ENCODE measurements at places on chromosomes 3 and 15.

DNA sequence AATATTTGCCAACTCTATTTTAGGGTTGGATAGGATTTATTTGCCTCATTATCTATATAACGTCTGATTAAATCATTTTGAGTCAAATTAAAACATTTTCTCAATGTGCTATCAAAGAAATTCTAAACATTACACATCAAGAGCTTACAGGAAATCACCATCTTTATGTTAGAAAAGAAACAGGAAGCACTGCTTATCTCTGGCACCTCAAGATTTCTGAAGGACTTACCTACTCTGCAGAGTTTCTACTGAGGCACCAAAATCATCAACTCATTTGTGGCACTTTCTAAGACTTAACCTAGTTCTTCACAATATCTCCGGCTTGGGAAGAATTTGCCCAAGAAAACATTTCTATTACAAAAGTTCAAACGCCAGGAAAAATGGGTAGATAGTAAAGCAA lies 181.3 kb upstream of the EOMES start:
- DNase-seq: no peak

DNA sequence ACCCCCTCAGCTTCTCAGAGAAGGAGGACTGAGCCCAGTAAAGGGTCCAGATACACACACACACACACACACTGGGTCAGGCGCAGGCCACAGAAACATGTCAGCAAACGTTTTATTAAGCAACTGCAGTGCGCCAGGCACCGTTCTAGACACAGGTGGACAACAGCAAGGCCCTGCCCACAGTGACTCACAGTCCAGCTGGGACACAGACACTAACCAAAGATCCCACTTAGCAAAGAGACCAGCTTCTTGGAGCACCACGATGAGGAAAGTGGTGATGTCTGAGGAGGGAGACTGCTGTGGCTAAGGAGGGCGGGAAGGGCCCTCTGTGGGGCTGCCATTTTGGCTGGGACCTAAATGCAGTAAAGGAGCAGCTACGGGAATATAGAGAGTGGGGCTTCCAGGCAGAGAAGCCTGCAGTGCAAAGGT lies 2.8 kb upstream of the VILL start:
- no peak for DNase-seq

GRCh38 chr15:75775296-75776064 lies 62.8 kb upstream of the CSPG4 start:
- no peak for DNase-seq

DNA sequence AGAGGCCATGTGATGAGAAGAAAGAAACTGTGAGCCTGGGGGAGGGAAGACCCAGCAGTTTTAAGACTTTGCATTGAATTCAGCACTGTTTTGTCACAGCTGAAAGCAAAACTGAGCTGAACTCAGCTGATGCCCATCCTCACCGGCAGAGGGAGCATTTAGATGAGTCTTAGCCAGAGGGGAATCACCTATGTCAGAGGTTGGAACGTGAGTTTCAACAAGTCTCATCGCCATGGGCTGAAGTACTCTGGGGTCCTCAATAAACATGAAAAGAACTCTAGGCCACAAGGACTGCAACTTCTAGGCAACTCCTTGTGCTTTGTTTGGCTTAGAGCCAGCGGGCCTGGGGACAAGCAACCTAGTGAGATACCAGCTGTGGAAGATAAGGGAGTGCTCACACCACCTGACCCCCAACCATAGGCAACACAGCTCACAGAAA lies 324.5 kb downstream of the TBL1XR1 start:
- no peak for DNase-seq

DNA sequence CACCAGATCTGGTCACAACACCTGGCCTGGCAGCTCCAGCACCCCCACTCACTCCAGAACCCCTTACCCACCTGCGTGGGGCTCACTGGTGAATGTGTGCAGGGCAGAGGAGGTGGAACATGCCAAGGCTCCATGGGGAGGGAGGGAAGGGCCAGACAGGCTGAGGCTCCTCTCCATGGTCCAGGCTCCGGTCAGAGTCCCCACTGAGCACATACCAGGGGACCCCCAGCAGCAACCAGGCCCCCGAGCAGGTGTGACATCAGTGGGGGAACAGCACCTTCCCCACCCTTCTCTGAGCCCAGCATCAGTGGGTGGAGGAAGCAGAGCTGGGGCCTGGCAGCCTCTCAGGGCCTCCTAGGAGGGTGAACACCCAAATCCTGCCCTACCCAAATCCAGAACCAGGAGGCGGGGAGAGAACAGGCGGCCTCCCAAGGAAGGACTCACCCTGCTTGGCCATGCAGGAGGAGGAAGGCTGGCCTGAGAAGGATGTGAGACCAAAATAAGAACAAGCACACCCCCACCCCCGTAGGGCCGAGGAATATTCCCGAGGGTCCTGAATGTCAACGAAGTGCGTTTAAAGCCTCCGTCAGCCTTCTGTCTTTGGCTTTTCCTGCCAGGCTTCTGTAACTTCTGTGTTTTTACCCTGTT lies 1.1 kb upstream of the GP9 start:
- DNase-seq: no peak

DNA sequence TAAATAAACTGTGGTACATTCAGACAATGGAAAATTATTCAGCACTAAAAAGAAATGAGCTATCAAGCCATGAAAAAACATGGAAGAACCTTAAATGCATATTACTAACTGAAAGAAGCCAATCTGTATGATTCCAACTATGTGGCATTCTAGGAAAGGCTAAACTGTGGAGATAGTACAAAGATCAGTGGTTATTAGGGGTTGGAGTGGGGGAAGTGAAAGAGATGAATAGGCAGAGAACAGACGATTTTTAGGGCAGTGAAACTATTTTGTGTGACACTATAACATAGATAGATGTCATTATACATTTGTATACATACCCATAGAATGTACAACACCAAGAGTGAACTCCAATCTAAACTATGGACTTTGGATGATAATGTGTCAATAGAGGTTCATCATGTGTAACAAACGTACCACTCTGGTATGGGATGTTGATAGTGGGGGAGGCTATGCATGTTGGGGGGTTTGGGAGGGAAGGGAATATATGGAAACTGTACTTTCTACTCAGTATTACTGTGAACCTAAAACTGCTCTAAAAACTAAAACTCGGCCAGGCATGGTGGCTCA lies 29.0 kb downstream of the RAB27A start:
- DNase-seq: no peak

GRCh38 chr3:4292301-4292700 lies 10.9 kb upstream of the SETMAR start:
- no peak for DNase-seq

- no peak for DNase-seq
Measured at GRCh38 chr3:131705558-131706051, 202.8 kb upstream of the MRPL3 start.

- DNase-seq: no peak
Measured at GRCh38 chr15:49902685-49903501, 216.1 kb downstream of the ATP8B4 start.

GRCh38 chr15:87619161-87619960 lies 637.2 kb downstream of the NTRK3 start:
- DNase-seq: peak; percentile 4

- DNase-seq: no peak
Measured at GRCh38 chr15:65796610-65797078, 4.6 kb upstream of the DENND4A start.

DNA sequence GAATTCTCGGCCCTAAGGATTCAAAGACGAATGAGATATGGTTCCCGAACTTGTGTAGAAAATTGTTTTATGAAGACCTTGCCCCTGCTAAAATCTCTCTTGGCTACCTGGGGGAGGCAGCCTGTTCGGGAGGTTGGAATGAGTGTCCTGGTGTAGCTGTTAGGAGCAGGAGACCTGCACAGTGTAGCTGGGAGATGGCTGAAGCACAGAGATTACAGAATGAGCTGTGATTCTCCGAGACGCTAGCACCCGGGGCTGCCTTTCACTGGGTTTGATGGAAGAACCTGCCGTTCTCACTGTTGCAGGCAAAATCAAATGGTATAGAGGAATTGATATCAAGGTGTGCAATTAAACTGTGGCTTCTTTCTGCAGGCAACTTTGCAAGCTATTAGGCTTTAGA lies 68.0 kb downstream of the TRAK1 start:
- DNase-seq: no peak

GRCh38 chr3:185084402-185084801 lies 68.5 kb downstream of the C3orf70 start:
- DNase-seq: no peak

DNA sequence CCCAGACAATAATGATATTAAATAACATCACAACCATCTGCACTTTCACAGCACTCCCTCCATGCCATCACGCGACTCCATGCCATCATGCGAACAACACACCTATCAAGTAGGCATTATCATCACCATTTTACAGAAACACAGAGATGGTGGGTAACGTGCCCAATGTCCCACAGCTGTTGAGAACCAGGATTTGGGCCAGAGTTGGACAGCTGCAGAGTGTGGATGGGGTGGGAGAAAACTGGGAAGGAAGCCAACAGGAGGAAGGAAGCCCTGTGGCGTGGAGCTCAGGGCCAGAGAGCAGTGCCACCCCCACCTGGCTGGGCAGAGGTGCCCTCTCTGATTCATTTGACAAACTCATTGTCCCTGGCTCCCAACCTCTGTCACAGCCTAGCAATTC lies 29.0 kb downstream of the RBPMS2 start:
- DNase-seq: no peak

GRCh38 chr3:46660543-46661523 lies 32.6 kb downstream of the ALS2CL start:
- DNase-seq: no peak

- no peak for DNase-seq
Measured at GRCh38 chr3:13658681-13659080, 109.8 kb downstream of the FBLN2 start.

DNA sequence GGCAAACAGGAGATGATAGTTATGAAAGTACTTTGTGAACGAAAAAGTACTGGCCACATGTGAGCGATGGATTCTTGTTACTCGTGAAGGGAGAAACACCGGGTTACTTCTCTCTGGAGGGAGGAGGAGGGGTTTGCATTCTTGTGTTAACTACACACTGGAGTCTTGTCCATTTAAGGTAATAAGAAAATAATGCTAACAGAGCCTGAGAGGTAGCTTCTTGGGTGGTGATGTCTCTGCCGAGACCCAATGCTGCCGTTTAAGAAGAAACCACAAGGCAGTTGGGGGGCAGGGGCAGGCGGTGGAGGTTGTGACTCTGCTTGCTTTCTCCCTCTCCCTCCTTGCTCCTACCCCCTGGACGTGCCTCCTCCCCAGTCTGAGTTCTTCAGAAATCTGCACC lies 100.9 kb upstream of the ROPN1 start:
- no peak for DNase-seq

DNA sequence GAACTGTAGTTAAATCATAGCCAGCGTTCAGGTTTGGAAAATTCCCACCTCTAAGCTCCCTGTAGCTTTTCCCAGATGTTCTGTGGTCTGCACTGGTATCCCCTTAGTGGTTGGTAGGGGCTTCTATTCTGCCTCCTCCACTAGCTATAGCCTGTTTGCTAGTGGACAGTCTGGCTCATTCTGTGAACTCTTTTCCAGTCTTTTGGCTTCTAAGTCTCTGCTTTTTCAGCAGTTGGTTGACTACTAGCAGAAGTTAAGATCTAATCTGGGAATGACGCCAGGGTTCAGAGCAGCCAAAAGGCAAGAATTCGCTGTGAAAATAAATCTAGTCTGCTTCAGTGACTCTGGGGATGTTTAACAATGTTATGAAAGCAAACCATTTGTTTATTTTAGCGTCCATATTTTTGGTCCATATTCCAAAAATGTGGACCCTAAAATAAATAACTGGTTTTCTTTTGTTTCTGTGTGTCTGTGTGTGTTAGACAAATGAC lies 73.7 kb upstream of the WDR72 start:
- peak; percentile 63 for DNase-seq

- DNase-seq: no peak
Measured at GRCh38 chr3:160105907-160106584, 117.4 kb downstream of the IL12A start.

- DNase-seq: peak; percentile 91
Measured at GRCh38 chr3:186361762-186362536, at the start of gene DGKG. Gene DGKG, minus strand, starts transcription at chr3:186362234. Its CDS starts 41,775 bp downstream, at chr3:186320459.

DNA sequence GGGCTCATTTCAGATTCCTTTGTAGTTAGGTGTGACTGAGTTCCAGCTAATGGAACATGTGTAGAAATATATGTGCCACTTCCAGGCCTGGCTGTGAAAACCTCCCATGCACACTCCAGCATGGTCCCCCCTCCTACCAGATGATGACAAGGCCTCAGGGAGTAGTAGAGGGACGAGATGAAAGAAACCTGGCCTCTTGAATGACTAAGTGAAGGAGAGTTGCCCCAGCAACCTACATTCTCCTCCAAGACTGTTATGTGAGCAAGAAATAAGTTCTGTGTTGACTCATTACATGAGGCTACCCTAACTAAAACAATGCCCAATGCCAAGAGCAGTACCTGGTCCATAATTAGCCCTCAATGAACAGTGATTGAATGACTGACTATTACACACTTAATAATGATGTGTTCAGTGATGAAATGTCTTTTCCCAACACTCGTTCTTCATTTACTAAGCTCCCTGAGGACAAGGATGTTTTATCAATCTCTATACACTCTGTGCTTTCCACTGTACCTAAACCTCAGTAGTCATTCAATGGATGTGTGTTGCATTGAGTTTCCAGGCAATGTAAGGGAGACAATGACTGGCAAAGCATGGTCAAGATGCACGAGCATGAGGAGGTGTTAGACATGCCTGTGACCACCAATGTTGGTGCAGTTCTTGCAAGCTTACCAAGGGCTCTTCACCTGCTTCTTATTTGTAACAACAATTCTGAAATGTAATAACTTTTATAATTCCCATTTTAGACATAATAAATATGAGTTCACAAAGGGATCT lies 62.0 kb upstream of the BCL6 start:
- no peak for DNase-seq

DNA sequence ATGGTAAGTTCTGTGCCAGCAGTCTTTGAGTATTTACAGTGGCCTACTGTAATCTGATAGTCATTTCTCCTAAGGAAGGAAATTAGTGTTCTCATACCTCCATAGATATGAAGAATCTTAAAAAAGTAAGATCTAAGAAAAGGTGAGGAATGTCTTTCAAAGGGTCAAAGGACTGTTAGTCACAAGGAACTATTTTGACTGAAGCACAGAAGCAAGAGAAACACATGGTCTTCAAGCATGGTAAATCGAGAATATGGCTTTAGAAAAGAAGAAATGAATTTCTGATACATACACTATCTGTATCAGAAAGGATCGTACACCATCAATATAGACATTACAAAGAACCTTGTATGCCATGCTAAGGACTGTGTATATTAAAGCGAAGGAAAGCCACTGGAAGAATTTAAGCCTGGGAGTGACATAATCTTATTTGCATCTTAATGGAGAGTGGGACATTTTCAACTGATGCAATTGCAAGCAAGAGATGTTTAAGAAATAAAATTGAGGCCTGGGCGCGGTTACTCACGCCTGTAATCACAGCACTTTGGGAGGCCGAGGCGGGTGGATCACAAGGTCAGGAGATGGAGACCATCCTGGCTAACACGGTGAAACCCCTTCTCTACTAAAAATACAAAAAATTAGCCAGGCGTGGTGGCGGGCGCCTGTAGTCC lies 5.5 kb upstream of the ACAP2 start:
- DNase-seq: no peak

DNA sequence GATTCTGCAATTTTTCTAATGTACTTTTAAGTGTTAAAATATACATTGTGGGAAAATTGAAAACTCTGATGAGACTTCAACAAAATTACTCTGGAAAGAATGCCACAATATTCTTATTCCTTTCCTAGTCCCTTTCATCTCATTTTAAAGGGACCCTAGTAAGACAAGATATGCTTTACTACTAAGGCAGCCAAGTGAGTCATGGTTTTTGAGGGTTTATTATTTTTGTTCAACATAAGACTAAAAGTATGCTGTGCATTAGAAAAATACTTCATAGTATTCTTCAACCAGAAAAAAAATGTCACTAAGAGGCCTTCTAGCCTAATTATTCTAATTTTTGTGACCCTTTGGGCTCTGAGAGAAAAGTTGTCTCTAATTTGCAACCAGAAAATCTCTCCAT lies 7.4 kb downstream of the IL12A start:
- no peak for DNase-seq

- DNase-seq: no peak
Measured at GRCh38 chr15:83014205-83014653, 2.8 kb upstream of the C15orf40 start.

Measured in cerebellum (tissue), 4 donors.